Activated CD8-positive, alpha-beta memory T cell treated with anti-CD3 and anti-CD28 coated beads, Interleukin-2, amount 50 U/mL, for 4 hours (primary cell): ENCODE measurements at places on chromosomes 5 and 9.

DNA sequence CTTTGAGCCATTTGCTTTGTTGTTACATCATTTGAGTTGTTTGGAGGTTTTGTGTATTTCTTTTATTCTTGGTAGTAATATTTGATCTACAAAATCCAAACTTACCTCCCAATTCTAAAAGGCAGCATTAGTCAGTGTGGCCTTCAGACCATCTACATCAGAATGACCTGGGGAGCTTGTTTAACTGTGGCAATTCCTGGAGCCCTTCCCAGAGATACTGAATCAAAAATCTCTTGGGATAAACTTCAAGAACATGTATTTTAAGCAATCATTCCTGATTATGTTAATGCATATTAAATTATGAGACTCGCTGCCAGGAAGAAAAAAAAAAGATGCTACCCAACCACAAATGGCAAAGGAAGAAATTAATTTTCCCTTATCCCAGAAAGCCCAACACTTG lies 268.9 kb upstream of the PDE4D start:
- no peak for DNase-seq

GRCh38 chr9:79621916-79622575 lies 50.3 kb downstream of the TLE4 start:
- no peak for DNase-seq

- no peak for DNase-seq
Measured at GRCh38 chr5:143923634-143924266, 111.8 kb downstream of the HMHB1 start.

DNA sequence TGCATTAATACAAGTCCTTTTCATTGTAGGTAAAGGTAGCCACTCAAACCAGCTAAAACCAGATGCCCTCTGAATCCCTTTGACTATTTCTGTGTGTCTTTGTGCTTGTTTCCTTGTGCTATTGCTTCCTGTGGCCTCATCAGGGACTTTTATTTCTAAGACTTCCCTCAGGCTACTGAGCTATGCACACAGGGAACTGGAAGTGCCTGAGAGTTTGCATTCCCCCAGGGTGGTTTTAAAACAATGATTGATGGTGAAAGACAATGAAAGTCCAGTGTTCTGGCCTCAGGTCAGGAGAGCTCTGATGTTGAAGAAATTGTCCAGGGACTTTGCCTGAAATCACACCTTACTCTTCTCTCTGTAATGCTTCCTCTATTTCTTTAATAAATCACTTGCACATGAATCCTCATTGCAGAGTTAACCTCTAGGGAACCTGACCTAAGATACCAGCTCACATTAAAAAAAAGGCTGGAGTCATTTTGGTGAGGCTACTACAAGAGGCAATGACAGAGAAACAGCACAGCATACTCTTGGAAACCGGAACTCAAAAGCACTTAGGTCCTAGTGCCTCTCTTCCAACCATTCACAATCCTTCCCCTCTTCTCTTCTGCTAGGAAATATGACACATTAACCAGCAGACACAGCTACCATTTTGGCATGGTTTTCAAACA lies 158.1 kb upstream of the NREP start:
- no peak for DNase-seq

GRCh38 chr9:83307066-83307724 lies 231.0 kb downstream of the FRMD3 start:
- no peak for DNase-seq

DNA sequence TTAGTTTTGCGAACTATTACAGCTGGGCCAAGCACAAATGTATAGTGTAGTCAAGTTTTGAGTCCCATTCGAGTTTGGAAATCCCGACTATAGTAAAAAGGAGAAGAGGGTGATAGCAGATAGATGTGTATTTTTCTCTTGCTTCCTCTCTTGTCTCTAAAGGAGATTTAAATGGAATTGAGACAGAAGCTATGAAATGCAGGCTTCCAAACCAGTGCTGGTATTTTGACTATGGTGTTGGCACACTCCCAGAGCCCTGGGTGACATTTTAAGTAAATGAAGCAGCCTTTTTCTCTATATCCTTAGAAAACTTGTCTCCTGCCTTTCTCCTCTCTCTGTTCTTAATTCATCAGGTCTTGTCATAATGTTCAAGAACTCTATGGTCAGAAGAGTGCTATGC lies 17.7 kb upstream of the AUH start:
- DNase-seq, result no peak

DNA sequence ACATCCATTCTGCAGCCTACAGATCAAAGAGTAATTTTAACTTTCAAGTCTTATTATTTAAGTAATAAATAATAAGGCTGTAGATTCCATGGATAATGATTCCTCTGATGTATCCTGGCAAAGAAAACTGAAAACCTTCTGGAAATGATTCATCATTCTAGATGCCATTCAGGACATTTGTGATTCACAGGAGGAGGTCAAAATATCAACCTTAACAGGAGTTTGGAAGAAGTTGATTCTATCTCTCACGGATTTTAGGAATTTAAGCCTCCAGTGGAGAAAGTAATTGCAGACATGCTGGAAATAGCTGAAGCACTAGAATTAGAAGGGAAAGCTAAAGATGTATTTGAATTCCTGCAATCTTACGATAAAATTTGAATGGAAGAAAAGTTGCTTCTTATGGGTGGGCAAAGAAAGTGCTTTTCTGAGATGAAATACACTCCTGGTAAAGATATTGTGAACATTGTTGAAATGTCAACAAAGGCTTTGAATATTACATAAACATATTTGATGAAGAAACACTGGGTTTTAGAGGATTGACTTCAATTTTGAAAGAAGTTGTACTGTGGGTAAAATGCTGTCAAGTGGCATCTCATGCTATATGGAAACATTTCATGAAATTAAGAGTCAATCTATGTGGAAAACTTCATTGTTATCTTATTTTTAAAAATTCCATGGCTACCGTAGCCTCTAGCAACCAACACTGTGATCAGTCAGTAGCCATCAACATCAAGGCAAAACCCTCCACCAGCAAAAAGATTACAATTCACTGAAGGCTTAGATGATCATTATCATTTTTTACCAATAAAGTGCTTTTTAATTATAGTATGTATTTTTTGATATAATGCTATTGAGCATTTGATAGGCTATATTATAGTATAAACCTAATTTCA lies 1141.0 kb downstream of the CDH12 start:
- no peak for DNase-seq

DNA sequence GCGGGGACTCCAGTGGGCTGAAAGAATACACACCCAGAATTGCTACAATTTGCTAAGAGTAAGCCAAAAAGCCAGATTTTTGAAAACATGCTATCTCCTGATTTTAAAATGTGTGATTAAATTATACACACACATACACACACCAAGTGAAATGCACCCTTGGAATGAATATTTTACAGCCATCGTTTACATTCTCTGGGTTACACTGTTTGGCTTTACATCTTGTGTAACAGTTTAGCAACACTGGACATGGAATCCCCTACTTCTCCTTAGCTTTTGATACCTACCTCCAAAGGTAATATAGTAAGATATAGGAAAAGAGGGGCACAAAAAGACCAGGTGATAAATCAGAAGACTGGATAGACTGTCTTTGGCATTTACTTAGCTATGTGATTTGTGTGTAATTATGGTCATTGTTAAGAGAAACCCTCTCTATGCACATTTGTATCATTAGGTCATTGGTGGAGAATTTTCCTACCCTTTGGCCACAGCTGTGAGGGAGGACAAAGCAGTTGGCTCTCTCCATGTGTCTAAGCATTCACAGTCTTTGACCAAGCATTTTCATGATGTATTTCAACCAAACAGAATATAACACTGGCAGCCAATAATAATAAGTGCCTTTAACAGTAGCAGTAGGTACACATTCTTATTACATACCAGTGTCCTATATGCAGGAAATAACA lies 7.6 kb downstream of the SVEP1 start:
- DNase-seq, result no peak

DNA sequence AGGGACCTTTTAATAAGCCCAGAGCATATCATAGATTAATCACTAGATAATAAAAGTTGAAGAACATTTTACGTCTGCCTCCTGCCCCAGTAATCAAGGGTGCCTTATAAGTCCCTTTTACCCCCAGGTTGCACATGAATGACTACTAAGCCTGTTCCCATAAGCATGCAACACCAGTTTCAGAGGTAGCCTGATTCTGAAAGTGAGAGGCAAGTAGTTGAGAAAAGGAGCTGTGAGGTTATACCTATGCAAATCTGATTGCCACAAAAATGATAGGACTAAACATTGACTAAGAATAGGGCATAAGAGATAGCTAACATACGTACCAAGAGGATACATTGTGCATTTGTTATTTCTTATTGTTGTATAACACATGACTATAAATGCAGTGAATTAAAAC lies 681.9 kb downstream of the ISL1 start:
- DNase-seq, result no peak

DNA sequence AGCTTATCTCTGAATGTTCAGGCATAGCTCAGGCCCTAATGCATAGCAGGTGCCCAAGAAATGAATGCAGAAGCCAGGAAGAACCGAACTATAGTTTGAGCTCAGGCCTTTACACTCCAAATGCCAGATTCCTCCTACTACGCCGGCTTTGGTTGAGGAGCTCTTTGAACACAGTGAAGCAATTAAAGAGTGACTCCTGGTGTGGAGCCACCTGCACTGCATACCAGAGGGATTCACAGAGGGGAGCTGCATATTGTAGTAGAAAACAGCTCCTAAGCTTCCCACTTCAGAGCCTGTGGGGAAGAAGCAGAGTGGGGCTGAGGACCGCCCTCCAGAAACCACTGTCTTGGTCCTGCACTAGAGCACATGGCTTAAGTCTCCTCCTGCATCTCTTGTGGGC lies 14.5 kb upstream of the KCNMB1 start:
- DNase-seq, result no peak

DNA sequence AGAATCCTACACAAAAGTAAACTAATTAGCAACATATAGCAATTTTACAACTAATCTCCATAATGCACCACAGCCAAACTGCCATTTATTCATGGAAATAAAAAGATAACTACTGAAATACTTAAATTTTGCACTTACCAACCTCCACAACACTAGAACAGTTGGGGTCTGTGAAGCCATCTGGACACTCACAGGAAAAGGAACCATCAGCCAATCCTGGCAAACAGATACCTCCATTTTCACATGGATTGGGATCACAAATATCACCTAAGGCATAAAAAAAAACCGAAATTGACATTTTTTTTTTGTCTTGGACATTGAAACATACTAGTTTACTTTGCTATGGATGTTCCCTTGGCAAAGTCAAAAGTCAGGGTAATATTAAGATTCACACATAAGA lies 130.7 kb downstream of the EDIL3 start:
- no peak for DNase-seq

- no peak for DNase-seq
Measured at GRCh38 chr9:79131824-79132377, 439.9 kb upstream of the TLE4 start.

GRCh38 chr9:4666042-4666699 lies at the start of gene SPATA6L:
Gene SPATA6L, minus strand, starts transcription at chr9:4666480. Its CDS starts 230 bp downstream, at chr9:4666250.
- peak; percentile 40 for DNase-seq

DNA sequence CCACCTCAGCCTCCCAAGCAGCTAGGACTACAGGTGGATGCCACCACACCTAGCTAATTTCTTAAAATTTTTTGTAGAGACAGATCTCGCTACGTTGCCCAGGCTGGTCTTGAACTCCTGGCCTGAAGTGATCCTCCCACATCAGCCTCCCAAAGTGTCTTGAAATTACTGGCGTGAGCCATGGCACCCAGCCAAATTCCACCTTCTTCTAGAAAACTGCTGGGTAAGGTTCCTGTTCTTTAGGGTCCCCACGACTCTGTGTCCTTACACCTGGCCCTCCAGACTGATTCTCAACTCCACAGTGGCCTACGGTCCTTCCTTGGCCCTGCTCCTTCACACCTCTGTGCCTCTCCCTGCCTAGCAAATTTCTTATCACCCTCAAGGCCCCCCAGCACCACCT lies 1.9 kb downstream of the MAPK9 start:
- no peak for DNase-seq

- DNase-seq, result no peak
Measured at GRCh38 chr9:113397203-113397631, 3.9 kb downstream of the ALAD start.

DNA sequence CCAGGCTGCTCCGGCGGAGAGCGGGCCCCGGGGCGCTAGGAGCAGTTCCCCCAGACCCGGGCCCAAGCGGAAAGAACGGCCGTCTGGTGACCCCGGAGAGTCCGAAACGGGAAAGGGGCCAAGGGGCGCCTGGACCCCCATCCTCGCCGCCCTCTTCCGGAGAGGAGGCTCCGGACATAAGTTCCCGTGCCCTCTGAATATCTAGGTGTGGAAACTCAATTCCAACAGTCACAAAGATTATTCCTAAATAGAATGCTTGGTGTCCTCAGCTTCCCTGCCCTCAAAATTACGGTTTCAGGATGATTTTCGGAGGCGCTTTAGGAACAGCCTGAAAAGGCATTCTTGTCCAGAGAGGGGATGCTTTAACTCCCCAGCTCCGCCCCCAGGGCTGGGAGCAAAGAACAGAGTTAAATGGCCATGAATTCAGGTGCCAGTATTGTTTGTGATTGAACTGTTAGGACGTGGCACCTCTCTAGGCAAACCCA lies 681 bp upstream of the LHFPL2 start:
- DNase-seq, result no peak

- no peak for DNase-seq
Measured at GRCh38 chr9:1869843-1870242, 145.3 kb upstream of the SMARCA2 start.
